ENCODE measurements at places on chromosomes 5 and 9. TPM values are rescaled to one million over a fixed set of nuclear protein-coding genes. Genes with fewer than 3 reads are reported as not detected.

The GLRA1 gene
- total RNA-seq = not detected

The AIF1L gene
- total RNA-seq = 0.72 TPM

GRCh38 chr5:150301170-150301505 lies 1.6 kb downstream of the ARSI start:
- H3K27me3 ChIP-seq = peaks cover 44% of the 10 kb centered on the region
- H3K4me3 ChIP-seq = no peak overlapping the region
- H3K4me1 ChIP-seq = peaks cover 2% of the 10 kb centered on the region

DNA sequence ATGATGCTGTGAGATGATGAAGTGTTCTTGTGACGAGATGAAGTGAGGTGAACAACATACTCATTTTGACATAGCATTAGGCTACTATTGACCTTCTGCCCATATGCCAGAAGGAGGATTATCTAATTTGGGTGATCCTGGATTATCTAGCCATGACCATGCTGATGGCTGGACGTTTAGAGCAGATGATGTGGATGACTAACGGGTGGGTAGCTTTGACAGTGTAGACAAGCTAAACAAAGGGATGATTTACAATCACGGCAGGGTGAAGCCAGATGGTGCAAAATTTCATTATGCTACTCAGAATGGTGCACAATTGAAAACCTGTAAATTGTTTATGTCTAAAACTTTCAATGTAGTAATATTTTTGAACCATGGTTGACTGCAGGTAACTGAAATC lies 2403.4 kb upstream of the ACO1 start:
- H3K36me3 ChIP-seq = no peaks in the 10 kb centered on the region
- H3K27me3 ChIP-seq = no peaks in the 10 kb centered on the region
- no peaks in the 10 kb centered on the region for H3K4me1 ChIP-seq
- DNase-seq = no peak

GRCh38 chr5:88952996-88953643 lies 70.1 kb upstream of the MEF2C start:
- H3K36me3 ChIP-seq = no peaks in the 10 kb centered on the region
- peaks cover 4% of the 10 kb centered on the region for H3K27me3 ChIP-seq
- no peaks in the 10 kb centered on the region for H3K4me1 ChIP-seq
- H3K4me3 ChIP-seq = no peak overlapping the region

DNA sequence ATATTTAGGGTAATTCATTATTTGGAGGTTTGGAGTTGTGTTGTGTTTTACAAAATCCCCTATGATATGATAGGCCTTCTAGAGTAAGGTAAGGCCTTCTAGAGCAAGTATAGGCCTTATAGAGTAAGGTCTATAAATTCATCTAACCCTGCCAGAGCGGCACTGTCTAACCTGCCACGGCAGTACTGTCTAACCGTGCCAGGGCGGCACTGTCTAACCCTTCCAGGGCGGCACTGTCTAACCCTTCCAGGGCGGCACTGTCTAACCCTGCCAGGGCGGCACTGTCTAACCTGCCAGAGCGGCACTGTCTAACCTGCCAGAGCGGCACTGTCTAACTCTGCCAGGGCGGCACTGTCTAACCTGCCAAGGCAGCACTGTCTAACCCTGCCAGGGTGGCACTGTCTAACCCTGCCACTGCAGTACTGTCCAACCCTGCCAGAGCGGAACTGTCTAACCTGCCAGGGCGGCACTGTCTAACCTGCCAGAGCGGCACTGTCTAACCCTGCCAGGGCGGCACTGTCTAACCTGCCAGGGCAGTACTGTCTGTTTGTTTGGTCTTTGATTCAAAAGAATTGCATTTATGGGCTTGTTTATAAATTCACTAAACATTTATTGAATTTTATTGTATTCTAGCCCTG lies 9.6 kb downstream of the RNF20 start:
- no peaks in the 10 kb centered on the region for H3K27me3 ChIP-seq
- no peak for DNase-seq
- H3K36me3 ChIP-seq = peaks cover 33% of the 10 kb centered on the region
- H3K4me1 ChIP-seq = no peaks in the 10 kb centered on the region
